ENCODE measurements at places on chromosomes 5 and 9.

- DNase-seq = no peak
These were observed 132.2 kb downstream of the CDC42SE2 start for GRCh38 chr5:131396015-131396414.

DNA sequence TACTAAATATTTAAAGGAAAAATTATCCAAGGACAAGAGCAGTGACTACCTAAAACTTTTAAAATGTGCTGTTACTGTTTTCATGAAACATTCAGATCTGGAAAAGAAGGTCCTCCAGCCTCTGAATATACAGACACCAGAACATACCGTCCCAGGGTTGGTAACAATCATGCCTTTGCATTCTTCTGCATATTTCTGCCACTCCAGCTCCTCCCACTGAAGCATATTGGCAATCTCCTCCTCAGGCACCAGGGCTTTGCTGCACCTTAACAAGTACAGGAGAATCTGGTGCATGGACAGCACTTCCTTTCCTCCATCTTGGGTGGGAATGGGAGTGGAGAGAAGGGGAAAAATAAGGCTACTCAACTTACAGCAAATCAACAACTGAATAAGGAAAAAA, 60.0 kb downstream of the DROSHA start:
- DNase-seq = no peak

- no peak for DNase-seq
These were observed 27.6 kb downstream of the RAPGEF6 start for GRCh38 chr5:131607418-131607817.

DNA sequence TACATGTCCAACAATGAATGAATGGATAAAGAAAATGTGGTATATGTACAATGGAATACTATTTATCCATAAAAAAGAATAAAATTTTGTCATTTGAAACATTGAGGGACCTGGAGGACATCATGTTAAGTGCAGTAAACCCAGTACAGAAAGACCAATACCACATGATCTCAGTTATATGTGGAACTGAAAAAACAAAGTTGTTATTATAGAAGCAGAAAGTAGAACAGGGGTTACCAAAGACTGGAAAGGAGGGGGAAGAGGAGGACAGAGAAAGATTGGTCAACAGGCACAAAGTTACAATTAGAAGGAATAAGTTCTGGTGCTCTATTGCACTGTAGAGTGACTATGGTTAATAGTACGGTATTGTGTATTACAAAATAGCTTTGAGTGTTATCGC, 233.8 kb downstream of the SEMA6A start:
- no peak for DNase-seq

DNA sequence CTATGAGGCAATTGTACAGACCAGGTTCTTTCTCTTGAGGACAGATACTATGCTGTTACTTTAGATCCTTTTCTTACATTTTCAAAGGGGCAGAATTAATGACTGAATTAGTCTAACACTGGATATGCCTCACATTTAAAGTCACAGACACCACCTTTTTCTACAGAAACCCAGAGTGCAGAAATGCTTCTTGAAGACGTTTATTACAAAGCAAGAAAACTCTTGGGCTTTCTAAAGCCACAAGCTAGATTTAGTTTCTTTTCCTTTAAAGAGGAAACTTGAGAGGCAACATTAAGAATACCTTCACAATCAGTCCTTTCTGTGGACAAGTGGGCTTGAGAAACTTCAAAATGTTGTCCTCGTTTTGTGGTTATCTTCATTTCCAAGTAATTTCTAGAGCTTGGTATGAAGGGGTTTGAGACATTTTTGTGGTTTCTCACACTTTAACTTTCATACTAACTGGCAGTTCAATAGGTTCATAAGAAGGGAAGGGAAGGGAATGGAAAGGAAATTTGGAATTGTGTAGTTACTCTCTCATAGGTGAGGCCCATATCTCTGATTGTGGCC, 527.4 kb downstream of the RASEF start:
- DNase-seq = no peak

DNA sequence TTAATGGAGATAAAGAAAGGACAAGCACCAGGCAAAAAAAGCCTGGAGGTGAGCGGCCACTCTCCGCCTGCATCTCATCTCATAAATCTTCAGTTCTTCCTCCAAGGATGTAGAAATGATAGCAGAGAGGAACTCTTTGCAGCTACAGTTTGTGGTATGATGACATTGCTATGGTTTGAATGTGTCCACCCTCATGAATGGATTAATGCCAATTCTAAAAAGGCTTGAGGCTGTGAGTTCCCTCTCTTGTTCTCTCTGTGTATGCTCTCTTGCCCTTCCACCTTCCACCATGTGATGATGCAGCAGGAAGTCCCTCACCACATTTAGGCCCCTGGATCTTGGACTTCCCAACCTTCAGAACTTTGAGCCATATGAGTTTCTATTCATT, 126.4 kb downstream of the SPOCK1 start:
- no peak for DNase-seq

DNA sequence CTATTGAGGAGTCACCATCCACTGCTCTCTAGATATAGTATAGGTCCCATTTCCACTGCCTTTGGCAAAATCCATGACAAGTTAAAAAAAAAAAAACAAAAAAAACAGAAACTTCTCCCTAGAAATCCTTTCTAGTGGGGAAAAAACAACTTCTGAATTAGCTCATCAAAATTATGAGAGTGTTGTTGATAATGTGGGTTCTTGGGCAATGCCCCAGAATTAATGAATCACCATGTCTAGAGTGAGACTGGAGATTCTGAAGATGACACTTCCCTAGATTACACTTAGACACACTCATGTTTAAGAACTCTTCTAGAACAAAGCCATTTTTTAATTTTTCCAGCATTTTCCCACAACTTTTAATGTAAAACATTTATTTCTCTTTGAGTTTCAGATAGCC, 728.0 kb upstream of the C9orf72 start:
- no peak for DNase-seq

DNA sequence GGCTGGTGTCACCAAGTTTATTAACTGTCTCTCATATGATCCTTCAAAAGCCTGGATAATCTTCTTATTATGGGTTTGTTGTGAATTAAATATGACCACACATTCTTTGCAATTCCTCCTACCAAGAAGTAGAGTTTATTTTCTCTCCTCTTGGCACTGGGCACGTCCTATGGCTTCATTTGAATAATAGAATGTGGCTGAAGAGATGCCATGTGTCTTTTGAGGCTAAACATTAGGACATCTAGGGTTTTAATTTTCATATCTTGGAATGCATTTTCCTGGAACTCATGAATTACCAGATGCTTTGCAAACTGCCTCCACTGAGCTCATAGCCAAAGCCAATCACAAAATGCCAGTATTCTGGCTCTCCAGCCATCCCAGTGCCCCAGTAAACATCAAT, 19.9 kb upstream of the SCGB3A2 start:
- DNase-seq = no peak

GRCh38 chr5:107743373-107744000, 72.8 kb upstream of the EFNA5 start:
- no peak for DNase-seq

- DNase-seq = no peak
These were observed 105.1 kb downstream of the BRINP1 start for GRCh38 chr9:119264165-119264564.
